CD8-positive, alpha-beta T cell (primary cell): ENCODE measurements at places on chromosomes 3 and 15.

GRCh38 chr3:54900838-54901591 is 26.8 kb downstream of the LRTM1 start:
- no peak for DNase-seq

DNA sequence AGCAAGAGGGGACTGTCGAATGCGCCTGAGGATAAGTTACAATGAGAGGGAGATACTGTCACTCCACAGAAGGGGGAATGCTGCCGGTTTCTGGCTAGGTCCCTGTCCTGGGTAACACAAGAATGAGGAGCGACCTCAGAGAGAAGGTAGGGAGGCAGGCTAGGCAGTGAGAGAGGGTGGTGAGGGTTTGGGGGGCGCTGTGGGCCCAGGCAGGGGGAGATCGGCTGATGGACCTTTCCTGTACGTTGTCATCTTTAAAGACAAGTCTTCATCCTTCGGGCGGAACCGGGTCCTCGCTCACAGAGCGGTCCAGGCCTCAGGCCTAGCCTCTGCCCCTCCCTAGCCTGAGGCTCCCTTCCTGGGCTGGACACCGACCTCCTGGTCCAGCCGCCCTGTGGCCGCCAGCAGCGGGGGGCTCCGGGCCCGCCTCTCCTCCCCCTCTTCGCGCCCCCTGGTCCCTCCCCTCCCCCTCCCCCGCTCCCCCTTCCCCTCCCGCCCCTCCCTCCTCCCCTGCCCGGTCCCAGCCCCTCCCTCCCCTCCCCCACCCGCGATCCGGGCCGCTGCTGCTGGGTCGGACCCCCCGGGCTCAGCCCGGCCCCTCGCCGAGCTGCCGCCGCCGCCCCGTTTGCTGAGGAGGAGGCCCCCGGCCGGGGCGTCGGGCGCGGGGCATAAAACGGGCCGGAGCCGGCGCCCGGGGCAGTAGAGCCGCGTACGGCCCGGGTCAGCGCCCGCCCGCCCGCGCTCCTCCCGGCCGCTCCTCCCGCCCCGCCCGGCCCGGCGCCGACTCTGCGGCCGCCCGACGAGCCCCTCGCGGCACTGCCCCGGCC is at the start of gene CHRD:
Gene CHRD (plus strand): TSS at position 697 of the 827 bp plus-strand sequence. CDS start 265 bp downstream, outside the sequence.
- no peak for DNase-seq

DNA sequence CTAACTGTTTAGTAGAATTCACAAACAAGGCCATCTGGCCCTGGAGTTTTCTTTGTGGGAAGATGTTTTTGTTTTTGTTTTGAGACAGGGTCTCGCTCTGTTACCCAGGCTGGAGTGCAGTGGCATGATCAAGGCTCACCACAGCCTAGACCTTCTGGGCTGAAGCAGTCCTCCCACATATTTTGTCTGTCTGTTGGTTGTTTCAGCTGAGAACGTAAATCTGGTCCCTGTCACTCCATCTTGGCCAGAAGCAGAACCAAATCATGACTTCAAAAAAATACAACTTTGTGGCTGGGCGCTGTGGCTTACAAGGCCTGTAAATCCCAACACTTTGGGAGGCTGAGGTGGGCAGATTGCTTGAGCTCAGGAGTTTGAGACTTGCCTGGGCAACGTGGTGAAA is 27.1 kb downstream of the MRAS start:
- no peak for DNase-seq

DNA sequence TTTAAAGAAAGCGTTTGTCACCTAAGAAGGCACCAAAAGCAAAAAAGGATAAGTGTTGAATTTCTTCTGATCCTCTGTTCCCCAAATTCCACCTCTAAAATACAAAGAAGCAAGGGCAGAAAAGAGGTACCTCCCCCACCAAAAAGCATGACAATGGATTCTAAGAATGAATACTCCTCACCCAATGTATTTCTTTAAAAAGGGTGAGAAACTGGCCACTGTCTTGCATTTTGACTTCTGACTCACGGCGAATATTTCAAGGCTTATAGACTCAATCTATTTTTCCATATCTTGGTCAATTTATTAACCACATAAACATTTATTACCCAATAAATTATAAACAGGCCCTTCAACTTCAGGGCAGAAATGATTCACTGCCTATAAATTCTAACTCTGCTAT is 131.1 kb downstream of the NR1I2 start:
- DNase-seq: no peak
